ENCODE measurements at places on chromosomes 7 and 10. TPM values are rescaled to one million over a fixed set of nuclear protein-coding genes. Genes with fewer than 3 reads are reported as not detected.

GRCh38 chr10:103751667-103752290 lies 103.6 kb downstream of the SH3PXD2A start:
- no peak overlapping the region for H3K4me3 ChIP-seq
- no peak overlapping the region for H3K27ac ChIP-seq
- H3K36me3 ChIP-seq = no peaks in the 10 kb centered on the region
- DNase-seq = no peak

DNA sequence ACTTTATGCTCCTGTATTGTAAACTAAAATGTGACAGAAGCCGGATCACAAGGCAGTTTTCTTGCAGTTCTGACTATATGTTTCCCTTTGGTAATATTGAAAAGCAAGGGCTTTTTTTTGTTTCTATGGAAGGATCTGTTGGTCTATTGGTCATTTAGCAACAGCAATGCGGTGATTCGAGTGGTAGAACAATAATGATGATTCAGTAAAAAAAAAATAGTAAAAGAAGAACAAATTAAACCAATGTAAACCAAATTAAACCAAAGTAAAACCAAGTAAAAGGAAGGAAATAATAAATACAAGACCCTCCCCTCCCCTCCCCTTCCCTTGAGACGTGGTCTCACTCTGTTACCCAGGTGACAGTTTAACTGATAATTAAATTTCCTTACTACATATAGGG lies 17.8 kb upstream of the CCNY start:
- no peak overlapping the region for H3K4me3 ChIP-seq
- no peak for DNase-seq
- H3K36me3 ChIP-seq = peaks cover 19% of the 10 kb centered on the region

DNA sequence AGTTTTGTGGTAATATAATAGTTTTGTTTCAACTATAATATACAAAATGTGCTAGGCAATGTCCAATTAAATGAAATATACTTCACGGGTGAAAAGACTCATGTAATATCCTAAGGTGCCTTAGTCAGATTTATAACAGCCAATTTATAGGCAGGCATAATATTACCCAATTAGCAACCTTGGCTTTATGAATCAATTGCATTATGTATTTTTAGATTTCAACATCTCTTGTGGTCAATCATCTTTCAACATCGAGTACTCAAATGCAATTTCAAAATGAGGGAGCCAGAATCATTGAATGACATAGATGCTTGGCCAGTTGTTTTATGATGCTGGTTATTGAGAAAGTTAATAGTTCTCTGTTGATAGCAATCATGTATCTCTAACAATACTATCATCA lies 110.3 kb upstream of the SP8 start:
- H3K4me3 ChIP-seq = no peak overlapping the region
- no peak for DNase-seq
- no peaks in the 10 kb centered on the region for H3K4me1 ChIP-seq
- H3K27me3 ChIP-seq = no peaks in the 10 kb centered on the region
- H3K27ac ChIP-seq = no peak overlapping the region

GRCh38 chr10:129372172-129372571 lies 94.9 kb upstream of the MGMT start:
- no peak overlapping the region for H3K4me3 ChIP-seq
- no peaks in the 10 kb centered on the region for H3K4me1 ChIP-seq
- no peak for DNase-seq
- H3K27ac ChIP-seq = no peak overlapping the region
- H3K36me3 ChIP-seq = no peaks in the 10 kb centered on the region
- H3K27me3 ChIP-seq = no peaks in the 10 kb centered on the region

The TRIM73 gene
- 2.7 TPM for total RNA-seq

The DLX5 gene
- 0.22 TPM for total RNA-seq

DNA sequence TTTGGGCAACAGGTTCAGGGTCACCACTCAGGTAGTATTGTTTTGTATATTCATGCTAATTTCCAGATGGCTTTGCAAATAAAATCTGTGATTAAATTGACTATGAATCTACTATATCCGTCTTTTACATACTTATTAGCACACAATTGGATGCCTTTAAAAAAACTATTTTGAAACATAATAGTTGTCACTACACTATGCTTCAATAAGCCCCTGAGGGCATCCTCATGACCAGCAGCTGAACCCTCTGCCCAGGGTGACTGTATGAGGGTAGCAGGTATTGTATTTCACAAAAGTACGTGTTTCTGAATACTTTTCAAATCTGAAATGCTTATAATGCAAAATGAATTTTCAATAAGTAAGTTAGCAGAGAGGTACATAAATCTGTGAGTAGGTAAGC lies 97.3 kb downstream of the DNAH11 start:
- H3K36me3 ChIP-seq = peaks cover 5% of the 10 kb centered on the region
- DNase-seq = no peak
- H3K27me3 ChIP-seq = no peaks in the 10 kb centered on the region
- no peak overlapping the region for H3K27ac ChIP-seq

The VAX1 gene
- total RNA-seq = not detected

DNA sequence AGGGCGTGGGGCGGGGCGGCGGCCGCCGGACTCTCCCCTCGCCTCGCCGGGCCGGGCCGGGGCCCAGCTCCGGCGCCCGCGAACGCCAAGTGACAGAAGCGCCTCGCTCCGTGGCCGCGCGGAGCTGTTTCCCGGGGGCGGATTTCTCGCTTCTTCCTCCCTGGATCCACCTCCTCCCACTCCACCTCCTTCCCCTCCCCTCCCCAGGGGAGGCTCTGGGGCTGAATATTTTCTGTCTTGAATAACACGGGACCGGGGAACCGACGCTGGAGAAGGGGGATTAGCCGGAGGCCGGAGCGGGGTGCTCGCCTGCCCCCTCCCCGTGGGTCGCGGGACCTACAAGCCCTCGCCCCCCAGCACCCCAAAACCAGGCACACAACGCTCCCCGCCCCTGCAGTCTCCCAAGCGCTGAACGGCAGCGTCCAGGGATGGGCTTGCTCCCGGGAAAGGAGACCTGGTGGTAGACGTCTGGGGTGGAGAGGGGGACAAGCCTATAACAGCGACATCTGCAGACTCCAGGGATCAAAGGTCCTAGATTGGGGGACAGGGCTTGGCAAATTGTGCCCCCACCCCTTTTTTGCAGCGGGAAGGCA lies at the start of gene ARHGAP21:
ARHGAP21 (minus strand) TSS at position 100 of the 593 bp plus-strand sequence. CDS start 1,988 bp downstream, outside the sequence.
- peak; percentile 61 for DNase-seq
- H3K27me3 ChIP-seq = peaks cover 10% of the 10 kb centered on the region
- peak within 1 kb of the TSS; percentile 83 for H3K4me3 ChIP-seq

The CLCN1 gene
- 0.13 TPM for total RNA-seq

GRCh38 chr10:75347186-75347585 lies 54.4 kb downstream of the ZNF503 start:
- H3K4me1 ChIP-seq = peaks cover 2% of the 10 kb centered on the region
- no peak overlapping the region for H3K27ac ChIP-seq
- DNase-seq = peak; percentile 13
- H3K36me3 ChIP-seq = no peaks in the 10 kb centered on the region

The AKR1C2 gene
- 0.83 TPM for total RNA-seq

- no peaks in the 10 kb centered on the region for H3K4me1 ChIP-seq
- no peaks in the 10 kb centered on the region for H3K36me3 ChIP-seq
Measured at GRCh38 chr10:43226851-43227845, 39.7 kb downstream of the RASGEF1A start.

- no peak for DNase-seq
- no peaks in the 10 kb centered on the region for H3K4me1 ChIP-seq
- no peaks in the 10 kb centered on the region for H3K36me3 ChIP-seq
- H3K4me3 ChIP-seq = no peak overlapping the region
Measured at GRCh38 chr10:109464949-109465348, 458.4 kb downstream of the XPNPEP1 start.

- H3K27me3 ChIP-seq = no peaks in the 10 kb centered on the region
- no peak for DNase-seq
- no peak overlapping the region for H3K27ac ChIP-seq
- no peak overlapping the region for H3K4me3 ChIP-seq
- no peaks in the 10 kb centered on the region for H3K4me1 ChIP-seq
Measured at GRCh38 chr7:138756591-138757242, 41.1 kb upstream of the TMEM213 start.

DNA sequence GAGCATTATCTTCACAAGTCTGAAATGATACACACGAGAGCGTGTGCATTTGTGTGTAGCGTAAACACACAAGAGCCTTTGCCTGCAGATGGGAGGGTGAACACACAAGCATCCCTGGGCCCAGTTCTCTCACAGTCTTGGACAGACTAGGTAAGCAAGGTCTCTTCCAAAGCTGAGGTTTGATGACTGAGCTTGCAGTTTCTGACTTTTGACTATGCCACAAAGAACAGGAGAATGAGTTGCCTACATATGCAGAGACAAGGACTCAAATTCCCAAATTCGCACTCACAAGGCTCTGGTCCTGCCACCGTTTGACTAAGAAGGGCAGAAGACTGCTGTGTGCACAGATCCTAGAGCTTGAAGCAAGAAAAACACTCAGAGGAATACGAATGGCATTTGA lies 55.8 kb downstream of the FAM53B start:
- no peak for DNase-seq
- peaks cover 7% of the 10 kb centered on the region for H3K36me3 ChIP-seq
- no peak overlapping the region for H3K4me3 ChIP-seq
- no peaks in the 10 kb centered on the region for H3K27me3 ChIP-seq
- no peaks in the 10 kb centered on the region for H3K4me1 ChIP-seq

The HOXA1 gene
- total RNA-seq = not detected

DNA sequence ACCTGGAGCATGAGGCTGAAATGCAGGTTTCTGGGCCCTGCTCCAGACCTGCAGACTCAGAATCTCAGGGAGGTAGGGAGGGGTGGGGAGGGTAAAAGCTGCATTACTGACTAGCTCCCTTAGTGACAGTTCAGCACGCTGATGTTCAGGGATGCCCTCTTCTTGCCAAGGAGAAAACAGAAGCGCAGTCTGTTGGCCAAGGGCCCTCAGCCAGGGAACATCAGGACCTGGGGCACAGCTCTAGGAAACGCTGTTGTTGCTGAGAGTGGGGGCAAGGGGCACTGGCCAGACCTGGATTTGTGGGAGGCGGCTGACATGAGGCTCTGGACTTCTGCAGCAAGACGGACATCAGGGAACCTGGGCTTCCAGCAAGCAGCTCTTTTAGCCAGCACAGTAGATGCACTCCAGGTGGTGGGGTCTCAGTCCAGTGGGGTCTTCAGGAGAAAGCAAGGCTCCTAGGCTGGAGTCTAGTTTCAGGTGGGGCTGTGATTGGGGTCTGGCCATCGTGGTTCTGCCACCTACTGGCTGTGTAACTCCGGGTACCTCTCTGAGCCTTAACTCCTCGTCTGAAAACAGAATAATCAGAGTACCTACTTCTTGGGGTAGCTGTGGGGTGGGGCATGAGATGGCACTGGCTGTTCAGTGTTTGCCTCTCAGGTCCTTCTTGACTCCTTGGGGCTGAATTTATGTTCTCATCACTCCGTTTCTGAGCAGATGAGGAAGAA lies 72.9 kb upstream of the PRLHR start:
- no peaks in the 10 kb centered on the region for H3K36me3 ChIP-seq
- H3K27ac ChIP-seq = no peak overlapping the region
- H3K4me1 ChIP-seq = no peaks in the 10 kb centered on the region
- H3K27me3 ChIP-seq = no peaks in the 10 kb centered on the region
- H3K4me3 ChIP-seq = no peak overlapping the region
- no peak for DNase-seq

DNA sequence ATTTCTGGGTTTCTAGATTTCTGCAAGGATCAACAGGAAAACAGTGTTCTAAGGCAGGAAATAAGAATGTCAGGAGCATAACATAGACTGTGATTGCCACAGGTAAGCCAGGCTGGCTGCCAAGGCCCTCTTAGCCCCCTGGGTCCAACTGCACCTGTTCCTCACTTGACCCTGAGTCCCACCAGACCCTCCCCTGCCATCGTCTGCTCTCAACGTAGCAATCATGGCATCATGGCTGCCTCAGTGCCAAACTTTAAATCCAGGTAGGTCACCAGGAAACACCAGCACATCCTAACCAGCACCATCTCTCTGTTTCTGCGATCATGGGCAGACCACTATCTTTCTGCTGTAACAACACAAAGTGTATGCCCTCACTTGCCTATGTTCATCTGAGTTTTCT lies 267.2 kb downstream of the PAXIP1 start:
- no peaks in the 10 kb centered on the region for H3K4me1 ChIP-seq
- no peak overlapping the region for H3K4me3 ChIP-seq
- DNase-seq = no peak
- H3K27me3 ChIP-seq = no peaks in the 10 kb centered on the region
- H3K27ac ChIP-seq = no peak overlapping the region
- no peaks in the 10 kb centered on the region for H3K36me3 ChIP-seq

The CALML3 gene
- not detected for total RNA-seq

The LRRC61 gene
- 24.4 TPM for total RNA-seq

Data from H9 (cell line).